ENCODE measurements at places on chromosomes 7 and 10. TPM values are rescaled to one million over a fixed set of nuclear protein-coding genes. Genes with fewer than 3 reads are reported as not detected.

The STEAP2 gene
- not detected for total RNA-seq

The NKX1-2 gene
- not detected for total RNA-seq

- DNase-seq = no peak
These were observed 873.9 kb downstream of the GRID1 start for GRCh38 chr10:85492684-85493083.

DNA sequence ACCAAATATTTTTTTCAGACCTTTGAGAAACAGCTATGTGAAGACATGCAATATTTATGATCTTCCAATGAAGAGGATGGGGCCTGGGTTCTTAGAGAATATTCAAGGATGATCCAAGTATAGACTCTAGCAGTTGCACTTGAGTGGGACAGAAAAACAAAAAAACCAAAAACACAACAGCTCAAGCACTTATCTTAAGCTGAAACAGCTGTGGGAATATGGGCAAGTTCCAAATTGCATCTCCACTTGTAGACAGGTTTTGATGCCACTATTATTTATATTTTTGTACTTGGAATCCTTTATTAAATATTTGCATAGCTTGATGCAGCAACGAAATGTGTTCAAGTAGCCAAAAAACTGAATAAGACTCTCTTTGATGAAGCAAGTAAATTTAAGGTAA lies 2.2 kb upstream of the PDK4 start:
- no peak for DNase-seq

DNA sequence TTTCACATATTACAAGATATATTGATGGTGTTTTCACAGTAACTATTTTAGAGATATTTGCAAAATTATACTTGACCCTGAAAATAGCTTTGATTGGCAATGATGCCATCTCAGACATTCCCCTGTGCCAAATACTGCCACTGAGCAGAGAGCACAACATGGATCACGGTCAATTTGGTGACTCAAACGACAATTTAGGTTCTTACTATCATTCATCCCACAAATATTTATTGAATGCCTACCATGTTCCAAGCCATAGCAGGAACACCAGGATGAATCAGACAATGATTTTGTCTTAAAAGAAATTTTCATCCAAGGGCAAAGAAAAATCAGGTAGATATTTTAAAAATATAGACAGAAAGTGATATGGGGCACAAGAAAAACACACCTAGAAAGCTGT lies 153.2 kb upstream of the ADO start:
- no peak for DNase-seq

DNA sequence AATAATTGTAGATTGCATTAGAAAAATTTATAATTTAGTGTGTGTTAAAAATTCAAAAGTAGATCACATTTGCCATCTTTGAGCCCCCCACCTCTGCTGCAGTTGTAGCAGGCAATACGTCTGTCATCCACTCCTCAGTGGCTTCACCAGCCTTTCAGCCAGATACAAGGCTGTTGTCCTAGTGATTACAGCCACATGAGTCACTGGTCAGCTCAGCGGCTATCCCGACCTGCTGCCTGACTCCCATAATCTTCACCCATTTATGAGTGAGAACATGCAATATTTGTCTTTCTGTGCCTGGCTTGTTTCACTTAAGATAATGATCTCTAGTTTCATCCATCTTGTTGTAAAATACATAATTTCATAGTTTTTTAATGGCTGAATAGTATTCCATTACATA lies 9.2 kb downstream of the OR2A5 start:
- DNase-seq = no peak

DNA sequence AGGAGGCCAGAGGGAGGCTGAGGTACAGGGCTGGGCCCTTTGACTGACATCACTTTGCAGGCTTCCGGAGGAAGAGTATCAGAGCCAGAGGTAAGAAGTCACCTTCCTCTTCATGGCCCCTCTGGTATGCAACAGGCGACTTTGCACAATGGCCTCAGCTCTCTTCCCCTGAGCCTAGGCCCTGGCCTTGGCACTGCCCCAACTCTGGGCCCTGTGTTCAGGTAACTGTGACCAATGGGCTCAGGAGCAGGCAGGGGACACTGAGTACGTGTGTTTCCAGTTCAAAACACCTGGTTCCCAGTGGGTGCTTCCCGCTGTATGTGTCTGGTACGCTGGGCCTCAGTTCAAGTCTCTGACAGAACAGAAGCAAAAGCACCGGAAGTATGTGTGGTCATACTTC lies 12.1 kb upstream of the PAX2 start:
- DNase-seq = no peak

The GNGT1 gene
- not detected for total RNA-seq

GRCh38 chr7:33233659-33234058 lies 104.3 kb downstream of the BBS9 start:
- DNase-seq = no peak

- DNase-seq = no peak
These were observed 14.6 kb downstream of the DHX32 start for GRCh38 chr10:125866421-125867029.

- peak; percentile 7 for DNase-seq
These were observed 1.0 kb downstream of the ACSL5 start for GRCh38 chr10:112374724-112375541.

The AZGP1 gene
- total RNA-seq = not detected
